ENCODE measurements at places on chromosomes 3 and 15. TPM values are rescaled to one million over a fixed set of nuclear protein-coding genes. Genes with fewer than 3 reads are reported as not detected.

The ZCWPW2 gene
- total RNA-seq: 0.74 TPM

The LEO1 gene
- 34.7 TPM for total RNA-seq

The CLDN16 gene
- total RNA-seq: 0.23 TPM

The IL5RA gene
- total RNA-seq: not detected

The GREM1 gene
- 41.6 TPM for total RNA-seq

The ARGFX gene
- not detected for total RNA-seq

The GP5 gene
- total RNA-seq: 0.14 TPM

The TRMT10C gene
- total RNA-seq: 22.0 TPM

The TOMM70 gene
- total RNA-seq: 75.8 TPM

The RBM6 gene
- total RNA-seq: 65.1 TPM

The BOC gene
- total RNA-seq: 2.4 TPM

The RASGRP1 gene
- 0.88 TPM for total RNA-seq

The TMEM62 gene
- 12.0 TPM for total RNA-seq

The EFHB gene
- total RNA-seq: 0.42 TPM

The PLS1 gene
- 2.7 TPM for total RNA-seq

The TPRG1 gene
- total RNA-seq: 0.30 TPM

The MEX3B gene
- total RNA-seq: 10.5 TPM

The ANKRD28 gene
- 70.1 TPM for total RNA-seq

The SLC6A1 gene
- total RNA-seq: 0.05 TPM

The ACSBG1 gene
- total RNA-seq: not detected

The FBXW12 gene
- not detected for total RNA-seq

The STAB1 gene
- 1.1 TPM for total RNA-seq

The EXOSC7 gene
- total RNA-seq: 43.8 TPM

The OXTR gene
- 31.7 TPM for total RNA-seq

The OIP5 gene
- 0.59 TPM for total RNA-seq

The ALS2CL gene
- total RNA-seq: 0.30 TPM

The ROBO2 gene
- 2.8 TPM for total RNA-seq

Measured in smooth muscle cell of the umbilical artery (primary cell).